8988T (cell line): ENCODE measurements at places on chromosomes 6 and 20.

GRCh38 chr6:90107771-90108282 lies 188.8 kb downstream of the BACH2 start:
- no peak for DNase-seq

DNA sequence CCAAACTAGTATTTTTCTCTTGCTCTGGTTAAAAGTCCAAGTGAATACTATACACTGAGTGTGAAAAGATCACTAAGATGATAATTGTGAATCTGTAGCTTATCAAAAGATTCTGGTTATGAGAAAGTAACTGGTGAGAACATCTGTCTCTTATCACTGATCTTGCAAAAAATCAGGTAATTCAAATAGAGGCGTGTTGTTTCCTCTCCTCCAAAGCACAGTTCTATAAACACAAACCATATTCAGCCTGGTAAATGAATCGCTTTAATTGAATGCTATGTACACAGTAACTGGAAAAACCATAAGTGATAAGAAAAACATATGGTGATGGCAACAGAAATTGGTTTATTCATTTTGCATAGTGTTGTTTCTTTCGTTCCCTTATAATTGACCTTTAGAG lies 161.0 kb downstream of the RALGAPA2 start:
- no peak for DNase-seq

- no peak for DNase-seq
Measured at GRCh38 chr6:2344319-2344905, 99.0 kb upstream of the GMDS start.

DNA sequence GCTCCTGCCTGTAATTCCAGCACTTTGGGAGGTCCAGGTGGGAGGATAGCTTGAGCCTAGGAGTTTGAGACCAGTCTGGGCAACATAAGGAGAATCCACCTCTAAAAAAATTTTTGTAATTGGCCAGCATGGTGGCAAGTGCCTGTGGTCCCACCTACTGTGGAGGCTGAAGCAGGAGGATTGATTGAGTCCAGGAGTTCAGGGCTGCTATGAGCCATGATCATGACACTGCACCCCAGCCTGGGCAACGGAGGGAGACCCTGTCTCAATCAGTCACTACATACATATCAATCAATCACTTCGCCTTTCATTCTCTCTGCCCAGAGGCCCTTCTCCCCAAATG lies 1.1 kb upstream of the STK38 start:
- DNase-seq, result no peak

DNA sequence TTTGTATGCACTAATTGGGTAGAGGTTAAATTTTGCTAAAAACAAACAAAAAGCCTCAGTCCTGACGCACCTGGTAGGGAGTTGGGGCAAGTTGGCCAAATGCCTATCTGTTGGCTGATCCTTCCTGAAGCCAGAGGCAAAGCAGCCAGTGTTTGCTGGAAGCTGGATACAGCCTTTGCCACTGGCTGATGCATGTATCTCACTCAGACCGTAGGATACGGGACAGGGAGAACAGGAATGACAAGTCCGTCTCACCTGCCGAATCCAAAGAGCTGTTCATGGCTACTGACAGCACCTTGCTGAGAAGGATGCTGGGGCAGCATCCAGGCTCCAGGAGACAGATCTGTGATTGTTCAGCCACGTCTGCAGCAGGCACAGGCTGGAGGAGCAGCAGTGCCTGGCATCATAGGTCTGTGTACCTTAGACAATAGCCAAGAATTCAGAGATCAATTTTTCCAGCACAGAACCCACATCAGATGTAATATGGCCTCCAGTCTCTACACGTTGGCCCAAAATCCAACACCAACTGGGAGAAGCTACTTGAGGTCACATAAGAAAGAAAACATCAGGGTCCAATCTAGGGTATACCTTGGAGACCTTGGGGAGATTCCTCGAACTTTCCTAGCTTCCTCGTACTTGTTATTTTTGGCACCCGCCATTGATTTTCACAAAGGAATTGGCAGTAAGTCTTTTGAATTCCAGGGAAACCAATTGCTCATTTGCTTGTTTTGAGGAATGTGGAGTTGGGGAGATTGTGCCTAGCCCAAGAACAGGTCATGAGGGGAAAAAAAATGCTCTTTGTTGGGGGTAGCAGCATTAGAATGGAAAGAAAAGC lies 108.5 kb upstream of the ARMC2 start:
- DNase-seq, result no peak

DNA sequence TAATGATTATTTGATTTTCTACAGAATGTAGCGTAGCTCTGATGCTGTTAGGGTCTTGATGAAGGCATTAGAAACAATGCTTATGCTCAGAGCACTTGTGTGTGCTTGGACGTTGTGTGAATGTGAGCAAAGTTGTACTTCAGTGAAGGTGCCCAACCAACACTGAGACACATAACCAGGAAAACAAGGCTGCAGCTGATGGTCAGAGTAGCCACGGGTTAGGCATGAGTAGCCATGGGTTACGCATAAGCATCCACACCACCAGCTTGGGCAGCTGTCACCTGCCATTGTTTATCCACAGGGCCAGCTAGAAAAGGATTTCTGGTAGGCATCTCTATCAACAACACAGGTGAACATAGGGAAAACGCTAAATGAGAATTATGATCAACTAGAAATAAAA lies 326.6 kb downstream of the NRN1 start:
- no peak for DNase-seq

GRCh38 chr6:28436404-28436803 lies 6.9 kb downstream of the ZSCAN23 start:
- DNase-seq, result no peak

DNA sequence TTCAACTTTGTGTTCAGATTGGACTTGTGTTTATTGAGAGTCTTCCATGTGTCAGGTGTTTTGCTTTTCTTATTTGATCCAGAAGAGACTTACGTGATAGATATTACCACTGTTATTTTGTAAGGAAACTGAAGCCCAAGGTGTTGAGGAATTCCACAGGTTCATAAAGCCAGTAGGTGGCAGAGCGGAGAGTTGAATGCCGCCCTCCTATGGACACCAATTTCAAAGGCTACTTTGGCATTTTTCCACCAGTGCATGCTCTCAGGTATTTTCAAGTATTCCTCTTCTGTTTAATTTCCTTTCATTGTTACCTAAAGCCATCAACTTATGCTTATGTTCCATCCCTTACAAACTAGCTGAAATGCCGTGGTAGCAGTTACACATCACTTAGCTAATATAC lies 14.0 kb upstream of the COL10A1 start:
- DNase-seq, result no peak

DNA sequence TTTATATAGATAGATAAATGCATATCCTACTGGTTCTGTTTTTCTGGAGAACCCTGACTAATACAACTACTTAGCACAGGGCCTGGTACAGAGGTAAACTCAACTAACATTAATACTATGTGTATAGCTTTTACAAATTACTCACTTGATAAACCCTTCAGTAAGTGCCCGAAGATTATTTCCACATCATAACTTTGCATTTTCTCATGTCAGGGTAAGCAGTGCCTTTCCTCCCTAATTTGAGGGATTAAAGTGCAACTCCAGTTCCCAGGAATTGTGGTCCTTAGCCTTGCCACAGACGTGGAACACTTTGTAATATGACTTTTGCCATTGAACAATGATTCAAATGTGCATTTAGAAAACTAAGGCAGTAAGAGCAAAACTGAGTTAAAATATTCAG lies 147.5 kb upstream of the SMLR1 start:
- no peak for DNase-seq

DNA sequence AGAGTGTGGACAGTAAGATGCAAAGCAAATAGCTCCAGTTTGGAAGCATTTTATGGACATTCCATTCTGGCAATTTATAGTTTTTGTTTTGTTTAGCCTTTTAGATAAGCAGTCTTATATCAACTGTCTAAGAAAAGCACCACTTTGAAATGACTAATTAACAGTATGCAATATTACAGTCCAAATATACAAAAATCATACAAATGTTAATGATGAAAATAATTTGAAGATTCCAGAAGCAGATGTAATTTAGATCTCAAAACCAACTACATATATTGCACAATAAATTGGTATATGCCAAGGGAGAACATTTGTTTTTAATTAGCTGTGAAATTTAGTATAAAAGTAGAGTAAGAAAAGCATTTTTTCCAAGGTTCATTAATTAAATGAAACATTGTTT lies 158.8 kb downstream of the KIF6 start:
- no peak for DNase-seq

GRCh38 chr6:6683969-6684833 lies 95.7 kb downstream of the LY86 start:
- DNase-seq, result no peak

- DNase-seq, result no peak
Measured at GRCh38 chr20:8642247-8642646, 426.6 kb upstream of the PLCB4 start.

- no peak for DNase-seq
Measured at GRCh38 chr6:96304997-96305396, 216.6 kb upstream of the UFL1 start.

DNA sequence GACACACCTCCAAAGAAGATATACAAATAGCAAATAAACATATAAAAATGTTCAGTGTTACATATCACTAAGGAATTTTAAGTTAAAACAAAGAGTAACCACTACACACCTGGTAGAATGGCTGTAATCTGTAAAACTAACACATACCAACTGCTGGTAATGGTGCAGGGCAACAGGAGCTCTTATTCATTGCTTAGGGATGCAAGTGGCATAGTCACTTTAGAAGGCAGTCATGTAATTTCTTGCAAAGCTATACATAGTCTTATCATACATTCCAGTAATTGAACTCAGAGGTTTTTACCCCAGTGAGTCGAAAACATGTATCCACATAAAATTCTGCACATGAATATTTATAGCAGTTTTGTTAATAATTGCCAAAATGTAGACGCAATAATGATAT lies 906.8 kb upstream of the CITED2 start:
- no peak for DNase-seq

GRCh38 chr6:168225471-168225911 lies 94.1 kb downstream of the DACT2 start:
- DNase-seq, result no peak

DNA sequence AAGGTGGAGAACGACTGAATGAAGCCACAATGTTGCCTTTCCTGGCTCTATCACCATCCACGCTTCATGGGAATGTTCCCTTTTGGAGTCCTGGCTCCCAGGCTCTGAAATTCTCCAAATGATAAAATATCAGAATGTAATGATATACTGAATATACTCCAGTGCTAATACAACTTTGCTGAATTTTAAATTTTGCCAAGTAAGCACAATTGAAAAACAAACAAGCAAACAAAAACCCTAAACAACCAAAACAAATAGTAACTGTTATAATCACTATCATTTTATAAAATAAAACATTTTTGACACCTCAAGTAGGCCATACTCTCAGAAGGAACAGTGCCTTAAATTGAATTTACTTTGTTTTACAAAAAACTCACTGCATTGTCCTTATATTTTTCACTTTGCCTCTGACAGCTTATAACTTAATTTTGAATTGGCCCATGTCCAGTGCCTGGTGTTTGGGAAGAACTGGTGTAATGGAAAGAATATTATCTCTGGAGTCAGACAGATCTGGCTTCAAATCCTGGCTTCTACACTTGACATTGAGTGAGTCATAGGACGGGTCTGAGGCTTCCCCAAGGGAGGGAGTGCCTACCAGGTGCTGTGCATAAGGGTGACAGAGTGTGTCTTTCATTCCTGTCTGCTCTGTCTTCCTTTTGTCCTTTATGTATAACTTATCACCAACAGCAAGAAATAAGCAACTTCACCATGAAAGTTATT lies 698.3 kb downstream of the EPM2A start:
- no peak for DNase-seq

DNA sequence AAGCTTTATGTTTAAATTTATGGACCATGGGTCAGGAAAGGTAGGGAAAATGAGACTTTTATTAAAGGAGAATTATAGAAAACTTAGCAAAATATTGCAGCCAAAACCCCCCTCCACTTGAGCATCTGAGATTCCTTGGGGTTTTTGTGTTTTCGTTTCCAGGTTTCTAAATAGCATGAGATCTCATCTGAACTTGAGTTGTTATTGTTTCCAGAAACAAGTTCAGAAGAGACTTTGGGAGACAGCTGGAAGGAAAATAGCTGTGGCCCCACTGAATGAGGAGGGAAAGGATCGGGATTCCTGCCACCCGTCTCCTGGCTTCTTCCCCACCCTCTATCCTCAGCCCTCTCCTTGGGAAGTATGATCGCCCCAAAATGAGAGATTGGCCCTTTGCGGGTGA lies 75.5 kb downstream of the TBC1D7 start:
- no peak for DNase-seq

DNA sequence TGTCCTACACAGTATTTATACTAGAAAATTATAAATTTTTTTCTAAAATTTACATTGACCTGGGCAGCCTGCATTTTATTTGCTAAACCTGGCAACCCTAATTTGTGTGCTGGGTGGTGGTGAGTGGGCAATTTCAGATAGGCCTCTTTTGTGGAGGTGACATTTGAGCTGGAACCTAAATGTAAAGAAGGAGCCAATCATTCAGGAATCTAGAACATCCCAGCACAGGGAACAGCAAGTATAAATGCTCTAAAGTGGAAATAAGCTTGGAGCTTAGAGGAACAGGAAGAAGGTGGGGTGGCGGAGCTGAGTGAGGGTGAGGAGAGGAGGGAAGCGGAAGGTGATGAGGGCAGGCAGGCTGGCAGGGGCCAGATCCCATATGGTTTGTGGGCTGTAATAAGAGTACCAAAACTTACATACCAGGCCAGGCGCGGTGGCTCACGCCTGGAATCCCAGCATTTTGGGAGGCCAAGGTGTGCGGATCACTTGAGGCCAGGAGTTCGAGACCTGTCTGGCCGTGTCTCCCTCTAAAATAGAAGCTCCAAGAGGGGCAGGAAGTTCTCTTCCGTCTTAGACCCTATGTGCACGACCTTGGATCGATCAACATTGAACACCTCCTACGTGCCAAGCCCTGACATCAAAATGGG lies 549 bp upstream of the CSE1L start:
- no peak for DNase-seq

DNA sequence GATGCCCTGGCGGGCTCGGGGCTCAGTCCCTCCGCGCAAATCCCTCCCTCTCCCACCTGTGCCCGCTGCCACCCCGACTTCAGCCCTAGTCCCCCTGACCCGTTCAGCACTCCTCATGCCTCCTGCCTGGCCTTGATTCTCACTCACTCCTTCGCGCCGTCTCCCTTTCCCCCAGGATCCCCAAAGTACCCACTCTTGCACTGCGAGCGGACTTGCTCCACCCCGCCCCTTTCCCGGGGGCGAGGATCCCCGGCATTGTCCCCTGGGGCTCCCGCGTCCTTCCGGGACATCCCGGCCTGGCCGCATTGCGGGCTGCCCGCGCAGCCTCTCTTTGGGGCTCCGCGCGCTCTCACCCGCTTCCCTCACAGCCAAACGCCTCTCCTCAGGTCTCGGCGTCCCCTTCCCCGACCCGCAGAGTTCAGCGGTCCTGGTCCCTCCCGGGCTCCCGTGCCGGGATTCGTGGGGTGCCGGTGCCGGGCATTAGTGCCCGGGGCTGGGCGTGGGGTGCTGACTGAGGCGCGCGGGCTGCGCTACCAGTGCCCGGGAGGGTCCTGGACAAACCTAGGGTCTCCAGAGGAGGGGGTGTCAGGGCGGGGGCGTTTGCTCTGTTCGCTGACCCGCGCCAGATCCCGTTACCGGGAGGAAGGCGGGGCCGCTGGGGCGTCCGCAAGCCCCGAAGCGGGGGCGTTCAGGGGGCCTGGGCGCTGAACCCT lies 45.5 kb upstream of the SUPT3H start:
- DNase-seq, result peak; percentile 25

- DNase-seq, result no peak
Measured at GRCh38 chr20:36394340-36394965, 88.3 kb downstream of the DLGAP4 start.
